ENCODE measurements at places on chromosomes 5 and 9.

GRCh38 chr9:137688725-137689124 is 69.9 kb downstream of the EHMT1 start:
- no peak for DNase-seq

DNA sequence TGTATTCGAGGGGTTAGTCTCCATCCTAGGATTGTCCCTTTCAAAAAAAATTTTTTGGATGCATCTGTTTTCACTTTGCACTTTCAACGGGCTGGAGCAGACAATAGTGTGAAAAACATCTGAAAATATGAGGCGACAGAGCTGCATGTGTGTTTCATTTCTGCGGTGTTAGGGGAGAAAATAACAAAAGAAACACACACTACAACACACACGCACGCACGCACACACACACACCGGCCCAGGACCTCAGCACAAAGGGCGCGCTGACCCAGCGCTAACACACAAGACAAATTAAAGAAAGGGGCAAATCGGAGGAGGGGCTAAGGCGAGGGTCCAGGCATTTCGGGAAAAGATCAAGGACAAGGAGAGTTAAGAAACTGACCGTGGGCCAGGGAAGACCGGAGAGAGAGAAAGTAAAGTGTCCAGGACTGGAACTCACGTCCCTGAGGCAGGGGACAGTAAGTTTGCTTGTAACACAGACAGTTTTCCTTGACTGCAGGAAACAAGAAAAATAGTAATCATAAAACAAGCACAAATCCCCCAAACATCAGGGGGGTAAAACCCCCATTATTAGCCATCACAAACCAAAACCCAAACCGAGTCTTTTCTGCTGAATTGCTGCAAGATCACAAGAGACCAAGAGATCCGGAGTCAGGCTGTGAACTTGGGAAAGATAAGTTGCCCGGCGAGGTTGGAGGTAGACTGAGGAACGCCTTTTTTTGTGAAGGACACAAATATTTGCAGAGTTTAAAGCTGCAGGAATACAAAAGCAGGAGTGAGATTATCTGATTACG is 302.1 kb downstream of the PARP8 start:
- no peak for DNase-seq

GRCh38 chr9:81588148-81588871 is 101.0 kb downstream of the TLE1 start:
- no peak for DNase-seq

DNA sequence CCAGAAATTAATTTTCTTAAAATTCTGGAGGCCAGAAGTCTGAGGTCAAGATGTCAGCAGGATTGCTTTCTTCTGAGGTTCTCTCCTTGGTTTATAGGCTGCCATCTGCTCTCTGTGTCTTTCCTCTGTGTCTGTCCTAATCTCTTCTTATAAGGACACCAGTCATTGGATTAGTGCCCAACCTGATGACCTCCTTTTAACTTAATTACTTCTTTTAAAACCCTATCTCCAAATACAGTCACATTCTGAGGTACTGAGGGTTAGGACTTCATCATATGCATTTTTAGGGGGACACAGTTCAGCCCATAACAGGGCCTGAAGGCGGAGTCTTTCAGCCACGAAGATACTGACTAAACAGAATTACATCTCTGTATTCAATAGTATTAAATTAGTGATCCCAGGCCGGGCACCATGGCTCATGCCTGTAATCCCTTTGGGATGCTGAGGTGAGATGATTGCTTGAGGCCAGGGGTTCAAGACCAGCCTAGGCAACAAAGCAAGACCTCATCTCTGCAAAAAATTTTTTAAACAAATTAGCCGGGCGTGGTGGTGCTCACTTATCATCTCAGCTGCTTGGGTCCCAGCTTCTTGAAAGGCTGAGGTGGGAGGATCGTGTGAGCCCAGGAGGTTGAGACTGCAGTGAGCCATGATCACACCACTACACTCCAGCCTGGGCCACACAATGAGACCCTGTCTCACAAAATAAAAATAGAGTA is 5.9 kb upstream of the RPS6 start:
- no peak for DNase-seq

- DNase-seq: no peak
Measured at GRCh38 chr5:95949810-95950209, 11.8 kb downstream of the ELL2 start.

DNA sequence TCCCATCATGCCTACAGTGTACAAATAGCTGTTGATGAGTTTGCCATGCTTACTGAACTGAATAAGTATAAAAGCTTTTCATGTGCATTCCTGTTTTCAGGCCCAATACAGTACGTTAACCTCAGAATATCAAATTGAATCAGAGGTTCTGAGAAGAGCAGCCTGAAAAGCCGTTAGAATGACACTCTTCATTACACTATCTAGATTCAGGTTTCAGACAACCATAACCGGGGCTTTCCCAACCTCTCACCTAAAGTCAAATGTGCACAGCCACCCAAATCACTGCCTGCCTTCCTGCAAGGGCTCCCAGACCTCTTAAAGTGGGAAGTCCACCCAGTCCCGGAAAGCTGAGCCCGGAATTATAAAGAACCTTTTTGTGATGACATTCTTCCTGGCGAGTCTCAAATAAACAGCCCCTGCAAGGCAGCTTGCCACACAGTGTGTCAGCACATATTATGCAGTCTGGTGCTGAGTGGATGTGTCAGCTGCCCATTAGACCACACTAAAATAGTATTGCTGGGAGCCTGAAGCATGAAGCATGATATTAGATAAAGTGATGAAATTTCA is 245.8 kb downstream of the TLE4 start:
- DNase-seq: no peak

- DNase-seq: no peak
Measured at GRCh38 chr9:136051453-136051836, 43.6 kb downstream of the NACC2 start.

- no peak for DNase-seq
Measured at GRCh38 chr5:96901384-96901783, 25.1 kb downstream of the ERAP2 start.

DNA sequence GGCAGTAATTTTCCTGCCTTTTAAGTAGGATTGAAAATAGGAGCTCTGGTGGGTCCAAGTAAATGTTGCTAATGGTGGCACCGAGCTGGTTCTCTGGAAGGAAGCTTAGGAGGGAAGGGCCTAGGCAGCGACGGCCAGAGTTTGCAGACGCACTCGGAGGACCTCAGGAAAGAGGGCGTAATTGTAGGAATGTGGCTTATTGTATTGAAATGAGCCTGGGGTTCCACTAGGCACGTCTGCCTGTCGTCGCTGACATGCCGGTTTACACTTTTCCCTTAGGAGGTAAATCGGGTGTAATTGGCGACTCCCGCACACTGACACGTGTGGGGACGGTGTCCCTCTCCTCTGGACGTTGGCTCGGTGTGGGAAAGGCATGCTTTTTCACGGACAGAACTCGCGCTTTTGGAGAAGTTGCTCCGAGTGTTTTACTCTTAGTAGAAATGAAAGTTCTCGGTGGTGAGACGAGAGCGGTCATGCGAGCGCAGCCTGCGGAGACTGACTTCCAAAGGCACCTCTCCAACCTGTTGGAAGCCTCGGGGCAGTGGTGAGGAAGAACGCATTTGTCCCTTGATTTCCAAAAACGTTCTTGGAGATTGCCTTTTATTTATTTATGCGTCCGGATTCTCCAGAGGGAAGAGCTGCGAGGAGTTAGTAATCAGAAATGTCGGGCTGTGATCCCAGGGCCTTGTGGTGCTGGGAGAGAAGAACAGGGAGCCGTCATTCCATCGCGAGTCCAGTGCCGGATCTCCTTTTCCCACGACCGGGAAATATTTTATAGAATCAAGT is 1.3 kb downstream of the NR4A3 start:
- DNase-seq: no peak

GRCh38 chr9:99389087-99390033 is 167.3 kb downstream of the SEC61B start:
- DNase-seq: no peak

DNA sequence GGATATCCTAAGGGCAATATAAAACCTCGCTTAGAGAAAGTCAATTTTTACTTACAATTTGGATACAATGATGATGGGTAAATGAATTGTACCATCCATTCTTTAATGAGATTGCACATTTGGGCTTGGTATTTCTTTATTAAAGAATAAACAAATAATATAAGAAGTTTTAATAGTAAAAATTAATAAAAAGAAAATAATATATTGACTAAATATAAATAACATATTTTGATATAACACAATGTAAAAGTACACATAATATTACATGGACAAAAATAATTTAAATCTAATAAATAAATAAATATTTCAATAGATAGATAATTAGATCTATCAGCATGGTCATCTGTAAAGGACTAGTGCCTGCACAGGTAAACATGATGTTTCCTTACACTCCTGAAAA is 944 bp downstream of the IFNA21 start:
- DNase-seq: no peak

DNA sequence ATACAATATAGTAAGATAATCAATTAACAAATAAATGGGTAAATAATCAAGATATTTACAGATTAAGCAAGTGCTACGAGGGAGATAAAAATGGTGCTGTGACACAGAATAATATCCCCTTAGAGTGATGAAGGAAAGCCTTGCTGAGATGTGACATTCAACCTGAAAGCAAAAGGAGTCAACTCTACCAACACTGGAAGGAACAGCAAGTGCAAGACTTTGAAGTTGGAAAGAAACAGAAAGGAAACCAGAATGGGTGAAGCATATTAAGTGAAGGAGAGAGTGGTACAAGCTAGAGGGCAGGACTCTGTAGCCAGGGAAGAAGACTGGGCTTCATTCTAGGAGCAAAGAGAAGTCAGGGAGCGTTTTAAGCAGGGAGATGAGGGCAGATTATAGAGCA is 12.2 kb upstream of the MEGF9 start:
- no peak for DNase-seq

DNA sequence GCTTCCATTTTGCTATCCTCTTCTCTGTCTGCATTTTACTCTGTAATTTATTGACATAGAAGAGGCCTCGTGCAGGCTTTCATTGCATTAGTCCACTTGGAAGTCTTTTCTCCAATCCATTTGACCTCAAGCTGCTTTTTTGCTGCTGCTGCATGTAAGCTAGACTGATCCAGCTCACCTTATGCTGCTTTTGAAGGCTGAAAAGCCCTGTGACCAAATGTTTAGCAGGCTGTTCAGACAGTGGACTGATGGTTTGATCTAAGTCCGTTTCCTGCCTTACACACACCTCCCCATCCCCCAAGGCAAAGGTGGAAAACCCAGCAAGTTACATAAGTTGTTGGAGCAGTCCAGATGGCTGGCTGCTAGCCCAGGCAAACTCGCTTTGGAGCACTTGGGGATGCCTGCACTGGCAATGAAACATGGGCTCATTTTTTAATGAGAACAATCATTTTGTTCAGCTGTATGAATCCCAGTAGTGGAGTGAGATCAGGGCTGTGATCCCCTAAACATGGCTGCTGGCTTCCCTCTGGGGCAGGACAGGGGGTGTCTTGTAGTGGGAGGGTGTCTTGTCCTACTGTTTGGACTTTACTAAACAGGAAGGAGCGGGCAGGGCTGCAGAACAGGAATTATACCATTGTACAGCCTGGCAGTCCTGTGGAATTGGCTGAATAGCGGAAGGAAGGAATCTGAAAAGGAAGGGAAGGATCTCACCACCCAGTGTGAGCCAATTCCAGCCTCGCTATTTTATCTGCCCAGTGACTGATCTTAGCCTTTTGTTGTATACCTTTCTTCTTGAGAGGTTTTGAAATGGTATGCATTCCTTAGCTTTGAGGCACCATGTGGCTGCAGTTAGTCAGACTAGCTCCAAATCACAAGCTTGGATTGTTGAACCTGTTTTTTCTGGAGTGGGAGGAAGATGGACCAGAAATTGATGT is 212.0 kb downstream of the ARHGAP26 start:
- no peak for DNase-seq

DNA sequence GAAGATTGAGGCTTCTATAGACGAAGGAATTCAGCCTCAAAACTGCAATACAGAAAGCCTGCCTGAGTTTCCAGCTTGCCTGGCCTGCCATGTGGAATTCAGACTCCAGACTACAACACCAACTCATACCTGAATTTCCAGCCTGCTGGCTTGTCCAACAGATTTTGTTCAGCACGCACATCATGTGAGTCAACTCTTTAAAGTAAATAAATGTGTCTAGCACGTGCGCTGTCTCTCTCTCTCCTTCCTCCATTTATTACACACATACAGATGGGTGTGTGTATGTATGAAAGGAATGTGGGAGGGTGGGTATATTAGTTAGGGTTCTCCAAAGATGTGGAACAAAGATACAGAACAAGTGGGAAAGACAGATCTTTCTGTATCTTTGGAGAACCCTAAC is 82.4 kb upstream of the TAS2R1 start:
- no peak for DNase-seq

GRCh38 chr5:168563959-168564358 is 15.2 kb downstream of the PANK3 start:
- DNase-seq: no peak

DNA sequence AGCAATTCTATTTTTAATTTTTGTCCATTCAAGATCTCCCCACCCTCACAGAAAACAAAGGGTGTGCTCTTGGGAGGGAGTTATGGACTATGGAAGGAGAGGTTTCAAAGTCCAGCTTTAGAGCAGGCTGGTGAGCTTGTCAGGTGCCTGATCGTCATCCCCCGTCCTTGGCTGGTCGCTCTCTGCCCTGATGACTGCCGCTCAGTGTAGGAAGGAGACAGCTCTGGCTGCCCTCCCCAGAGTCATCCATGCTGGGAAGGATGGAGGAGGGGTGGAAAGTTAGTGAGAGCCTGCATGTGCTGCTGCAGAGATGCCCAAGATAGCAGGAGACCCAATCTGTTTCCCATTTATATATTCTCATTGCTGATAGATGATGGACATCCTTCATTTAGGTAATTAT is 96.6 kb downstream of the NLN start:
- no peak for DNase-seq

DNA sequence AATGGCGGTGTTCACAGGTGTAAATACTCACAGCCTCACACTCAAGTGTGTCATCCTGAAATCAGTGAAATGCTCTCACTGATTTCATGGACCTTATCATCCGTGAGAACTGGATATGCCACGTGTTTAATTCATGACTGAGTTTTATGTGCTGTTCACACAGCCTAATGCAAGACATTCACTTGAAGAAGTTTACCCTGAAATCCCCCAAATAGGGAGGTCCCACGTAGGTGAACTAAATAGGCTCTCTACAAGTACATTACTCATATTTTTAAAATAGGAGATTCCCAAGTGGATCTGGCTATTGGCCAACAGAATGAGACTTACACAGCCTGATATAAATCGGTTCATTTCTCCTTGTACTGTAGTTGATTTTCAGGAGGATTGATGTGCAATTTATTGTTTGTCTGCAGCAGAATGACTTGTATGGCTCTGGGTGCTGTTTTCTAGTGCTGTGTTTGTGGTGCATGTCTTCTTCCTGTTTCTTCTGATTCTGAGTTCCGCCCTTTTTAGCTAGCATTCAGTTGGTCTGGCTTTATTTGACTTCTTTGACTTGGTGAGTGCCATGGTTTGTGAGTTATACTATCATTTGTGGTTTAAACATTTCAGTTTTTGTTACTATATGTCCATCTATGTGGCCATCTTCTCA is 25.1 kb downstream of the TRIO start:
- no peak for DNase-seq

DNA sequence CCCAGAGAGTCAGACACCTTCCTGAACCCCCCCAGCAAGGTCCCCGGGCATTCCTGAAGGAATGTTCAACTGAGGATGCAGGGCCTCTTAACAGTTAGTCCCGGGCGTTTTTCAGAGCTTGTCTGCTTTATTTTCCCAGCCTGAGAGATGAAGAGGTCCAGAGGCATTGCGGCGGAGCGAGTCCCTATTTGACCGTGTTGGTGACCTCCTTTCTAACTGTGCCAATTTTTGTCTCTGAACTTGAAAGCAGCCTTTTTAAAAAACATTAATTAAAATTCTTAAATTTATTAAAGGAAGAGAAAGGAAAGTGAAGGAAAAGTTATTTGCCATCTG is 433 bp upstream of the PTAR1 start:
- no peak for DNase-seq
